NCI-H1930 (cell line): ENCODE measurements at places on chromosomes 5 and 9.

DNA sequence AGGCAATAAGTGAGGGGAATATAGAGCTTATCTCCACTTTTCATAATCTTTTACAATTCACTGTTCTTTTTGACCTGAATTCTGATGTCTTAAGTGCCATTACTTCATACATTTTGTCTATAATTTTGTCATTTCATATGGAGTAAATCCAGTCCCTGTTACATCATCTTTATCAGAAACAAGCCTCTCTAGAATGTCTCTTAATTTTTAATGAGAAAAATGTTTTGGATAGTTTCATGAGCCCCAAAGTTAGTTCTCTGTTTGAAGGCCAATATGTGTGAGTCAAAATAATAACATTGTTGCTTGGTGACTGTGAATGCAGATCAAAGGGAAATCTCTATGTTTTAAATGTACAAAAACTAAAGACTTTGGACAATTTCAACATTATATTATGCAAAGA, 329.6 kb upstream of the ARRDC3 start:
- no peak for DNase-seq

GRCh38 chr5:13529300-13529699, 415.2 kb downstream of the DNAH5 start:
- DNase-seq, result no peak

DNA sequence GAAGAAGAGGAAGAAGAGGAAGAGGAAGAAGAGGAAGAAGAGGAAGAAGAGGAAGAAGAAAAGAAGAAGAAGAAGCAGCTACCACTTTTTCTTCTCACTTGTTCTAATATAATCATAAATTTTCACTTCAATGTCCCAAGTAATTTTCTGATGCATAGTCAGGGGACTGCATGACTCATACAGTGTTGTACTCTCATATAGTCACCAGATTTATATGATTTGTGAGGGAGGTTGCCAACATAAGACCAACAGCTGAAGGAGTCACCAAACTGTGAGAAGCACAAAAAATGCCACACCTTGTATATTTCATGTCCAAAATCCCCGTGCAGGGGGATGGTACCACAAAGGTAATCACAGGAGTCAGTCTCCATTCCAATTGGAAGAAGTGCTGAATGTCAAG, 32.7 kb upstream of the DMRTA1 start:
- no peak for DNase-seq

- no peak for DNase-seq
Measured at GRCh38 chr5:33938507-33938796, 2.3 kb downstream of the RXFP3 start.

DNA sequence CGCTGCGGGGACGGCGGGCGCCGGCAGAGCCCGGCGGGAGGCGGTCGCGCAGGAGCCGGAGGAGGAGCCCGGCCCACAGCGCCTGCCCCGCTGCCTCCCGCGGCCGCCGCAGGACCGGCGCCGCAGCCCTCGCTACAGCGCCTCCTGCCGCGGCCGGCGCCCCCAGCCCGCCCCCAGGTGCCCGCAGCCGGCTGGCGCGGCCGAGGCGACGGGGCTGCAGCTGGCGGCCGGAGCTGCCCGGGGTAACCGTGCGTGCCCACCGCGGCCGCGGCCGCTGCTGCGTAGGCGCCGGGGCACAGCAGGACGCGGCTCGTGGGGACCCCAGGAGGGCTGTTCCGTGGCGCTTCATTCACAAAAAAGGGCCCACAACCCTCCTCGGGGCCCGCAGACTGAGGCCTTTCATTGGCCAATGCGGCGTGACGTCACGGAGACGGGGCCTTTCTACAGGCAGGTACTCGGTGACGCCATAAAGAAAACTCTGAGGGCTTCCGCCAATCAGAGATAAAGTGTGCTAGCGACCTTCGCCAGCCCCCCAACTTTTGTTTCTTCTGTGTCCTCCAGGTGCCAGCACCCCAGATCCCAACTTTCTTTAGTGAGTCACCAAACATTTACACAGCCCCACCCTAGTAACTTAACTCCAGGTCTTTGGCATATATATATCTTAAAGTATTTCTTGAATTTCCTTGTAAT, at the start of gene CDC14B:
TSS of gene CDC14B (minus strand) at position 353 of the 690 bp plus-strand sequence. CDS start 465 bp downstream, outside the sequence.
- peak; percentile 90 for DNase-seq

DNA sequence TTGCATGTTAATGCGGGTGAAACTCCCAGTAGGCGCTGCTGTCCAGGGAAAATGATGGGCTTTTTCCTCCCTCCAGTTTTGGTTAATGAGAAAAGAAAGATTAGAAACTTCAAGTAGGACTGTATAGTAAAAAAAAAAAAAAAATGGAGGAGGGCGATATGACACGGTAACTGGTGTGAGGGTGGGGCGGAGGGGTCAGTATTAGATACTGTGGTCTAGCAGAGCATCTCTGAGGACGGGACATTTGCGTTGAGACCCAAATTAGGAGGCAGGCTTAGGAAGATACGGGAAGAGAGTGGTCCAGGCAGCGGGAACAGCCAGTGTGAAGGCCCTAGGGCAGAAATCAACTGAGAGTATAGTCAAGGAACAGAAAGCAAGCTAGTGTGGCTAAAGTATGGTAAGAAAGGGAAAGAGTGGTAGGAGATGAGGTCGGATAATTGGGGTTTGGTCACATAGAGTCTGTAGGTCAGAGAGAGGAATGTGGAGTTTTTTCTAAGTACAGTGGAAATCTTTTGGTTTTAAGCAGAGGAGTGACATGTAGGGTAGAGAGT, 707 bp downstream of the RMND5B start:
- DNase-seq, result no peak

DNA sequence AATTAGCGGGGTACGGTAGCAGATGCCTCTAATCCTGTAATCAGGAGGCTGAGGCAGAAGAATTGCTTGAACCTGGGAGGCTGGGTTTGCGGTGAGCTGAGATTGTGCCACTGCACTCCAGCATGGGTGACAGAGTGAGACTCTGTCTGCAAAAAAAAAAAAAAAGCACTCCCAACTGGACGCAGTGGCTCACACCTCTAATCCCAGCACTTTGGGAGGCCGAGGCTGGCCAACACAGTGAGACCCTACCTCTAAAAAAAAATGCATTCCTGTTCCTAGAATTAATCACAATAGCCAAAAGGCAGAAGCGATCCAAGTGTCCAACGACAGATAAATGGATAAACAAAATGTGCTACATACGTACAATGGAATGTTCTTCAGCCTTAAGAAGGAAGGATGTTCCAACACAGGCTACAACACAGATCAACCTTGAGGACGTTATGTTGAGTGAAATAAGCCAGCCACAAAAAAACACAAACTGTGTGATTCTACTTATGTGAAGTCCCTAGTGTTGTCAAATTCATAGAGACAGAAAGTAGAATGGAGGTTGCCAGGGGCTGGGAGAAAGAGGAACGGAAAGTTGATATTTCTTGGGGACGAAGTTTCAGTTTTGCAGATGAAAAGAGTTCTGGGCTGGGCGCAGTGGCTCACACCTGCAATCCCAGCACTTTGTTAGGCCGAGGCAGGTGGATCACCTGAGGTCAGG, 13.8 kb downstream of the FAM78A start:
- DNase-seq, result no peak

GRCh38 chr5:139839918-139840317, 44.3 kb downstream of the PSD2 start:
- DNase-seq, result no peak

DNA sequence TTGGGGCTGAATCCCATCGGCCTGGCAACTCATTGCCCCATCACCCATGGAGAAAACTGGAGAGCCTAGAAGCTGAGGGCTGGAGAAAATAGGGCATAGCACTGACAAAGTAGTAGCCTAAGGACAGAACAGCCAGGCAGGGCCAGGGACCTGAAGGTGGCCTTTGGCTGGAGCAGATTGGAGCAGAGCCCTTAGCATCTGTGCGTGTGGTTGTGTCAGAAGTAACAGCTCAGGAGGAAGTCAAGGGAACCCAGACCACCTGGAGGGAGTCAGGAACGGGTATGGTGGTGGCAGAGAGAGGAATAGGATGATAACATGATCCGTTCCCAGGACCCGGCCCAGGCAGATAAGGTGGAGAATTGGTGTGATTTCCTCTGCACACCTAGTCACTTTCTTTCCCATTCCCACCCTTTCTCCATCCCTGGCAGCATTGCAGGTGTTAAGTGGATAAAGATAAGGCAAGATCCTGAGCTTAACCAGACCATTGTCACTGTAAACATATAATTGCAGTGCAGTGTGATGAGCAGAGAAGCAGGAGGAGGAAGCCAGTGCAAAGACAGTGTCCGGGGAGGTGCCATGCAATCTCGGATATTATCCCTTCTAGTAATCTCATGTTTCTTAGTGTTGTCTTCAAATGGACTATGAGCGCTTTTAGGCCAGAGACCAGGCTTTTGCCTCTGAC, 67.0 kb downstream of the NDFIP1 start:
- DNase-seq, result no peak

GRCh38 chr5:2282034-2282690, 399.4 kb upstream of the IRX4 start:
- DNase-seq, result no peak

DNA sequence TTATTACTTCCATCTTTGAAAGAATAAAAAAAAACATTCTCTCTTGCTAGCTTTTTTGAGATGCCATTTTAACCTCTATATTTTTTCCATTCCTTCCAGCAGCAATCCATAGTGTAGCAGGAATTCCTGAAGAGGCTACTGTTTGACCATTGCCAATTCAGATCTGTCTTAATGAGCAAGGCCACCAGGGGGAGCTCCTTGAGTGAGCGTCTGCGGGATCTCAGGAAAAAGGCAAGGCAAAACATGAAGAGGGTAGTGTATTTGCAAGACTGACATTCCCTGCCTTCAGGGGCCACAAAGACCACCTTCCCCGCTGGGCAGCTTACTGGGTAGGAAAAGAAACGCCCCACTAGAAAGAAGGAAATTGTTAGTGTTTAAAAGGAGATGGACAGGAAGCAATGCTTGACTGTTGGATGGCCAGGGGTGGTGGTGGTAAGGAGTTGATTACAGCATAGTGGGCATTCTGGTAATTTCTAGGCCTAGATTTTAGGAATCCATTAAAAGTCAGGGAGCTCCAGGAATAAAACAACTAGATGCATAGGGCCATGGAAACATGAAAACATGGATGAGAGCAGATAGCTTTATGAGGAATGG, 206.6 kb upstream of the HAPLN1 start:
- DNase-seq, result peak; percentile 1

DNA sequence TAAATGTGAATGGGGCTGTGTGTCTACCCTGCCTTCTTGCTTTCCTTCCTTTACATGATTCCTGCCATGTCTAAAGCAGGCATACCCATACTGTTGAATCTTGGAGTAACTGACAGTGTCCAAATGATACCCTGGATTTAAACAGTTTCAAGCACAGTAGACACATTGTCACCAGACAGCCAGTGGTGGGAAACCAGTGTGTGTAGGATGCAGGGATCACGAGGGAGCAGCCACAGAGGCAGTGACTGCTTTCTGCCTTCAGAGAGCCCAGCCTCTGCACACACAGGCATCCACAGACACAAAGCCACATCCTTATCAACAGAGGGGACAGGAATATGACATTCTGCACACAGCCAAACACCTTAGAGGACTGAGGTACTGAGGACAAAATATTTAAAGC, 184.2 kb upstream of the TBCA start:
- no peak for DNase-seq

GRCh38 chr5:133963493-133964128, 4.8 kb downstream of the C5orf15 start:
- no peak for DNase-seq

- DNase-seq, result no peak
Measured at GRCh38 chr5:82796643-82797416, 280.4 kb downstream of the TMEM167A start.

DNA sequence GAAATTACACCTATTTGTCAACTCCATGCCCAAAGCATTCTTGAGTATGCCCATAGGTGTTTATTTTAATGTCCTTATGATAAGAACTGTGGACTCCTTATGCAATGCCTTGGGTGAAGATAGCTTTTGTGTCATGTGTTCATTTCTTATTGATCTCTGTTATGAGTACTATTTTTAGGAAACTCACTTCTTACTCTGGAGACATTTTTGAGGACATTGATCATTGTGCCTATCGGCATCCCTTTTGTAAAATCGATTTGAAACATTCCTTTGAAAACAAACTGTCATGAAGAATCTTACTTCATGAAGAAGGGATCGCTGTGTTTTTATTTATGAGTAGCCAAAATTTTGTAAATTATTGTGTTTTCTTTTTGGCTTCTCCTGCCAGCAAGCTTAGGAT, 257.3 kb downstream of the NTRK2 start:
- DNase-seq, result no peak
